ENCODE measurements at places on chromosomes 16 and 17.

- no peaks in the 10 kb centered on the region for H3K36me3 ChIP-seq
- no peak overlapping the region for H3K27ac ChIP-seq
- H3K4me3 ChIP-seq = no peak overlapping the region
- H3K27me3 ChIP-seq = peaks cover 6% of the 10 kb centered on the region
Measured at GRCh38 chr17:34015253-34015652, 239.8 kb upstream of the CCL2 start.

GRCh38 chr17:73045724-73046123 is 46.8 kb downstream of the SLC39A11 start:
- peaks cover 19% of the 10 kb centered on the region for H3K4me1 ChIP-seq
- H3K27ac ChIP-seq = no peak overlapping the region
- peaks cover 74% of the 10 kb centered on the region for H3K36me3 ChIP-seq
- H3K27me3 ChIP-seq = no peaks in the 10 kb centered on the region

- no peak overlapping the region for H3K4me3 ChIP-seq
- DNase-seq = no peak
- H3K36me3 ChIP-seq = no peaks in the 10 kb centered on the region
- H3K27ac ChIP-seq = no peak overlapping the region
Measured at GRCh38 chr17:65064452-65065019, 8.0 kb upstream of the GNA13 start.

- peak overlapping the region; percentile 62 for H3K4me3 ChIP-seq
- H3K4me1 ChIP-seq = peaks cover 29% of the 10 kb centered on the region
- H3K27ac ChIP-seq = peak overlapping the region; percentile 88
- H3K36me3 ChIP-seq = peaks cover 14% of the 10 kb centered on the region
- H3K27me3 ChIP-seq = no peaks in the 10 kb centered on the region
Measured at GRCh38 chr16:88854306-88855111, 2.2 kb downstream of the GALNS start.

DNA sequence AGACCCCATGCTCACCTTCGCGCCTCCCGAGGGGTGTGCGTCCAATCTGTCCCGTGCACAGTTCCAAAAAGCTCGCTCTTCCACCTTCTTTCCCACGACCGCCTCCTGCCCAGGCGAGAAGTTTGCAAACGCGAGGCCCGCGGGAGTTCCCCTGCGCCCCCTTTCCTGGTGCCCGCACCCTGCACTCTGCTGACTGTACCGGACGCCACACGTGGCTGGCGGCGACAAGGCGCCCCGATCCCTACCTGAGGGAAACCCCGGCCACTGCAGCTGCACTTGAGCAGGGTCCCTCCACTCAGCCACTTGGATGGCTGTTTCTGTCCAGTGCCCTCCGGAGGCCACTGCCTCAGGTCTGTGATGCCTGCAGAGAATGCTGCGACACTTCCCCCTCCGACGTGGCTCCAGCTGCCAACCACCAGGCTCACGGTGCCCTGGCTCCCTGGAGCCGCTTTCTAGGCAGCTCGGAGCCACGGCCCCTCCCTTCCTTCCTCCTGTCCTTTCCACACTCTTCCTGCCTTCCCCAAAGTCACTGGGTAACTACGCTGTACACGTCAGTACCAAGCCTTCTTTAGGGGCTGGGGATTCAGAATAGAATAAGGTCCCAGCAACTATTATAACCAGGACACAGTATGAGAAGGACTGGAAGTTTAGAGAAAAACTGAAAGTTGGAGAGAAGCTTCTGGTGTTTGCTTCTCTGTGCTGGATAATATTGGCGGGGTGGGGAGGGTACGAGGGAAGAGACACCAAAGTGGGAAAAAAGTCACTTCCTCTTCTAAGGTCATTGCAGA is at the start of gene MLKL:
Gene MLKL (minus strand): TSS at position 425 of the 788 bp plus-strand sequence. CDS start 5,105 bp downstream, outside the sequence.
- peak; percentile 23 for DNase-seq
- peak within 1 kb of the TSS; percentile 98 for H3K4me3 ChIP-seq
- no peaks in the 10 kb centered on the region for H3K27me3 ChIP-seq
- no peaks in the 10 kb centered on the region for H3K36me3 ChIP-seq
- H3K4me1 ChIP-seq = peaks cover 58% of the 10 kb centered on the region
- H3K27ac ChIP-seq = peak within 1 kb of the TSS; percentile 96

GRCh38 chr16:3187798-3188674 is at the start of gene OR1F1:
TSS of gene OR1F1 (plus strand) at chr16:3188204.
- H3K4me3 ChIP-seq = peak within 1 kb of the TSS; percentile 79
- peaks cover 29% of the 10 kb centered on the region for H3K4me1 ChIP-seq
- H3K27me3 ChIP-seq = peaks cover 75% of the 10 kb centered on the region
- H3K27ac ChIP-seq = peak within 1 kb of the TSS; percentile 96
- peaks cover 8% of the 10 kb centered on the region for H3K36me3 ChIP-seq
- peak; percentile 41 for DNase-seq

GRCh38 chr16:87178177-87178863 is 138.9 kb downstream of the C16orf95 start:
- peaks cover 41% of the 10 kb centered on the region for H3K27me3 ChIP-seq
- no peaks in the 10 kb centered on the region for H3K4me1 ChIP-seq
- DNase-seq = no peak
- H3K36me3 ChIP-seq = no peaks in the 10 kb centered on the region
- H3K27ac ChIP-seq = no peak overlapping the region

DNA sequence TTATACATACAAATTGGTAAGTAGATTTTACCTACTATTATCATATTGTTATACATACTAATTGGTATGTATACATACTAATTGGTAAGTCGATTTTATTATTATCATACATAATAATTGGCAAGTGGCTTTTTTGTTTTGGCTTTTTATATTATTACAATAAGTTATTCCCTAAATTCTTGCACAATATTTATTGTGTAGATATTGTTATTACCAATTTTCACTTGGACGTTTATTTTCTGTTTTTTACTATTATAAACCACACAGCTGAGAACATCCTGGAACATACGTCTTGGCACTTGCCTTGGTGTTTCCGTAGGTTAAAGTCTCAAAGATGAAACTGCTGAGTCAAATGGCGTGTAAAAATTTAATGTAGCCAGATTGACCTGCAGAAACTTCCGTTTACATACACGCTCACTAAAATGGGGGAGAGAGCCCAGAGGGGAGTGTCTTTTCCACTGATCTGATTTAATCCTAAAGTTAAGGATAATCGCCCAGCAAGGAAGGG is 18.9 kb downstream of the GNGT2 start:
- peaks cover 12% of the 10 kb centered on the region for H3K36me3 ChIP-seq
- no peak for DNase-seq
- H3K27ac ChIP-seq = peak overlapping the region; percentile 99
- H3K27me3 ChIP-seq = peaks cover 7% of the 10 kb centered on the region
- H3K4me3 ChIP-seq = peak overlapping the region; percentile 90
- peaks cover 41% of the 10 kb centered on the region for H3K4me1 ChIP-seq

DNA sequence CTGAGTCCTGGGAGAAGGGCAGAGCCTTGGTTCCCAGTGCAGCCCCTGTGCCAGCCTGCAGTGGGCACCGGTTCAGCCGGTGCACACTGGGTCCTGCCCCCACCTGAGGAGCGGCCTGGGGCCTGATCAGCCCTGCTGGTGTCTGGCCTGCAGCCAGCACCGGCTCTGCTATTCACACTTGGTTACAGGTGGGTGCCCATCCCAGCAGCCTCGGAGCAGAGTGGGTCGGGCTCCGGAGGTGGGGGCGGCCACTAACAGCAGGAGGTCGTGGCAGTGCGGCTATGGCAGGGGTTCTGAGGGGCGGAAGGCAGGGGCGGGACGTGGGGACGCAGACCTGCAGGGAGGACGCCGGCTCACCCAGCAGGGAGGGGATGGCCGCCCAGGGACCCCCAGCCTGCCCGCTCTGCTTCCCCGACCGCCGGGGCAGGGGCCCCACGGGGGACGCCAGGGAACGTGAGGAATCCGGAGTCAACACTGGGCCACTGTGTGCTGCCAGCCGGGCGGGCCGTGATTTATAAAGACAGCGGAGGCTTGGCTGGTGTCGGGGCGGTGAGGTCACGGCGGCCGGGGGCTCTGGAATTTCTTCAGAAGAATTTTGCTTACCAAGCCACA is 20.3 kb downstream of the METRNL start:
- peak overlapping the region; percentile 69 for H3K27ac ChIP-seq
- no peak for DNase-seq
- peaks cover 21% of the 10 kb centered on the region for H3K4me1 ChIP-seq
- H3K27me3 ChIP-seq = peaks cover 42% of the 10 kb centered on the region

GRCh38 chr17:80221351-80222105 is 1.3 kb downstream of the SLC26A11 start:
- peak overlapping the region; percentile 99 for H3K4me3 ChIP-seq
- H3K27me3 ChIP-seq = peaks cover 5% of the 10 kb centered on the region
- peak overlapping the region; percentile 62 for H3K27ac ChIP-seq
- peaks cover 22% of the 10 kb centered on the region for H3K4me1 ChIP-seq
- no peak for DNase-seq

- H3K27me3 ChIP-seq = no peaks in the 10 kb centered on the region
- no peak for DNase-seq
- H3K27ac ChIP-seq = peak overlapping the region; percentile 22
- peaks cover 84% of the 10 kb centered on the region for H3K36me3 ChIP-seq
- no peak overlapping the region for H3K4me3 ChIP-seq
- H3K4me1 ChIP-seq = peaks cover 44% of the 10 kb centered on the region
Measured at GRCh38 chr16:27334192-27334764, 20.5 kb downstream of the IL4R start.

GRCh38 chr17:67412032-67412431 is 35.0 kb downstream of the PITPNC1 start:
- no peak overlapping the region for H3K4me3 ChIP-seq
- no peaks in the 10 kb centered on the region for H3K36me3 ChIP-seq
- no peak overlapping the region for H3K27ac ChIP-seq
- H3K4me1 ChIP-seq = peaks cover 5% of the 10 kb centered on the region
- no peak for DNase-seq

DNA sequence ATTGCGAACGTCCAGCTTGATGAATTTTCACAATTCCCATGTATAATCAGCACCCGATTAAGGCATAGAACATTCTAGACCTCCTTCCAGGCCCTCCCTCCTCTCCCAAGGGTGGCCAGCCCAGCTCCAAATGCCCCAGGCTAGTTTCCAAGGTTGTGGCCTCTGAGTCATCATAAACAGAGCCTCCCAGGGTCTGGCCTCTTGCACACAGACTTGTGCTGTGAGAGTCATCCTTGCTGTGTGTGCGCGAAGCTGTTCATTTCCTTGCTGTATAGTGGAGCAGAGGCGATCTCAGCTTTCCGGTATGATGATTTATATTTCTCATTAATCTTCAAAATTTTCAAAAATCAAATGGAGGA is 20.5 kb upstream of the JPH3 start:
- no peaks in the 10 kb centered on the region for H3K4me1 ChIP-seq
- H3K27ac ChIP-seq = no peak overlapping the region
- H3K4me3 ChIP-seq = no peak overlapping the region

DNA sequence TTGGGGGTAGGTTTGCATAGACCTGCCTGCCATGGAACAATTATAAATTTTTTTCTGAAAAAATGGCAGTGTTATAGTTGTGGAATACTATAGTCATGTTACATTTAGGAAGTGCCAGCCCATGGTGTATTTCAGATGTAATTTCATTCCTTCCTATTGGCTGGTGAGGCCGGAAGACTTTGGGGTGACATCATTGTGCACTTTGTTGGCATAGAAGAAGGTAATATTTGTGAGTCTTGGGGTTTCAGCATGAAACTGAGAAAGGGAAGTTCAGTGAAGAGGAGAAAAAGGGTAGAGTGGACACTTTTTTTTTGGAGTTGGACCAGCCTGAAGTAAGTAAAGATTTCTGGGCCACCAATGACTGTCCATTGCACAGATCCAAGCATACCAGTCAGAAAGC is 16.0 kb upstream of the HEATR6 start:
- H3K4me3 ChIP-seq = peak overlapping the region; percentile 8
- peaks cover 60% of the 10 kb centered on the region for H3K4me1 ChIP-seq
- DNase-seq = peak; percentile 51
- H3K36me3 ChIP-seq = peaks cover 10% of the 10 kb centered on the region
- H3K27ac ChIP-seq = peak overlapping the region; percentile 95

- H3K36me3 ChIP-seq = peaks cover 4% of the 10 kb centered on the region
- peak overlapping the region; percentile 92 for H3K27ac ChIP-seq
- H3K4me3 ChIP-seq = peak overlapping the region; percentile 60
- no peaks in the 10 kb centered on the region for H3K27me3 ChIP-seq
- no peak for DNase-seq
Measured at GRCh38 chr17:38861399-38861843, 7.9 kb upstream of the RPL23 start.

DNA sequence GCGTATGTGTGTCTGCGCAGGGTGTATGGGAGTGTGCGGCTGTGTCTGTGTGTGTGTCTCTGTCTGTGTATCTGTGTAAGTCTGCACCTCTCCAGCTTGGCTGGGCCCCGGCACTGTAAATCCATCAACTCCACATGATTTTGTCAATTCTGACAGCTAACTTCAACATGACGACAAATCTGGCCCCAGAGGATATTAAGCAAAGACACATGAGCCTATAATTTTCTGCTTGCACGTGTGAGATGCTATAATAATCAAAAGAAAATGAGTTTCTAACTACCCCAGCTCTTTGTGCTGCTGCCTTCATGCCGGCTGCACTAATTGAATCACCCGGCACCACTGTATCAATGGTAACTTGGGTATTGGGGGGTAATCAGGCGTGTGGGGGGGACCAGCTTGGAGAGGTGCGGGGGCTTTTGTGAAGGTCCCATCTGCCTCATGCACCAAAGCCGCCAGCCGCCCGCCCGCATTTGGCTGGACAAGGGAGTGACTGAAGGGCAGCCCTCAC is 57.6 kb upstream of the LHX1 start:
- DNase-seq = no peak
- H3K4me3 ChIP-seq = no peak overlapping the region
- H3K27me3 ChIP-seq = peaks cover 33% of the 10 kb centered on the region
- peaks cover 2% of the 10 kb centered on the region for H3K36me3 ChIP-seq
- H3K4me1 ChIP-seq = peaks cover 5% of the 10 kb centered on the region

DNA sequence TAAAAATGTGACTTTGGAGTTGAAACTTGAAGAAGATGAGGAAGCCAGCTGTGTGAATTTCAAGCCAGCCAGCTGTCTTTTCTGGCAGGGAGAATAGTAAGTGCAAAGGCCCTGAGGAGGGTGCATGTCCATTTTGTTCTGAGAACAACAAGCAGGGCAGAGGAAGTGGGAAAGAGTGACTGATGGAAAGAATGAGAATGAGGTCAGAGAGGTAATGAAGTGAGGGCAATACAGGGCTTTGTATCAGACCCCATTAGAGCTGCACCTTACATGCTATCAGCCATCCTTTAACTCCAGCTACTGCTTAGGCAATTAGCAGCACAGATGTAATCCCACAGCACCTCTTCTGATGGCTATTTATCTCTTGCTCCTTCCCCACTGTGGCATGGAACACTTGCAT is 34.2 kb upstream of the ABCA5 start:
- H3K4me3 ChIP-seq = no peak overlapping the region

- peak overlapping the region; percentile 63 for H3K27ac ChIP-seq
- peaks cover 39% of the 10 kb centered on the region for H3K36me3 ChIP-seq
- peaks cover 3% of the 10 kb centered on the region for H3K27me3 ChIP-seq
- peaks cover 63% of the 10 kb centered on the region for H3K4me1 ChIP-seq
- DNase-seq = no peak
Measured at GRCh38 chr16:70402916-70403659, 35.8 kb downstream of the ST3GAL2 start.
